Esophagus squamous epithelium (tissue), 5 donors: ENCODE measurements at places on chromosomes 4 and X. TPM values are rescaled to one million over a fixed set of nuclear protein-coding genes. Genes with fewer than 3 reads are reported as not detected.

GRCh38 chrX:41084893-41085511, at the start of gene USP9X:
TSS of gene USP9X (plus strand) at chrX:41085445. CDS start at chrX:41123629, 38,184 bp downstream.
- H3K4me1 ChIP-seq = peaks cover 5% of the 10 kb centered on the region
- DNase-seq = peak; percentile 51
- H3K4me3 ChIP-seq = peak within 1 kb of the TSS; percentile 94
- peak within 1 kb of the TSS; percentile 98 for H3K27ac ChIP-seq
- H3K36me3 ChIP-seq = no peaks in the 10 kb centered on the region

- peaks cover 17% of the 10 kb centered on the region for H3K4me1 ChIP-seq
- no peak for DNase-seq
- H3K27ac ChIP-seq = peak overlapping the region; percentile 26
- no peaks in the 10 kb centered on the region for H3K27me3 ChIP-seq
- H3K4me3 ChIP-seq = no peak overlapping the region
- H3K36me3 ChIP-seq = no peaks in the 10 kb centered on the region
These were observed 46.2 kb downstream of the FAM9B start for GRCh38 chrX:8987672-8988250.

DNA sequence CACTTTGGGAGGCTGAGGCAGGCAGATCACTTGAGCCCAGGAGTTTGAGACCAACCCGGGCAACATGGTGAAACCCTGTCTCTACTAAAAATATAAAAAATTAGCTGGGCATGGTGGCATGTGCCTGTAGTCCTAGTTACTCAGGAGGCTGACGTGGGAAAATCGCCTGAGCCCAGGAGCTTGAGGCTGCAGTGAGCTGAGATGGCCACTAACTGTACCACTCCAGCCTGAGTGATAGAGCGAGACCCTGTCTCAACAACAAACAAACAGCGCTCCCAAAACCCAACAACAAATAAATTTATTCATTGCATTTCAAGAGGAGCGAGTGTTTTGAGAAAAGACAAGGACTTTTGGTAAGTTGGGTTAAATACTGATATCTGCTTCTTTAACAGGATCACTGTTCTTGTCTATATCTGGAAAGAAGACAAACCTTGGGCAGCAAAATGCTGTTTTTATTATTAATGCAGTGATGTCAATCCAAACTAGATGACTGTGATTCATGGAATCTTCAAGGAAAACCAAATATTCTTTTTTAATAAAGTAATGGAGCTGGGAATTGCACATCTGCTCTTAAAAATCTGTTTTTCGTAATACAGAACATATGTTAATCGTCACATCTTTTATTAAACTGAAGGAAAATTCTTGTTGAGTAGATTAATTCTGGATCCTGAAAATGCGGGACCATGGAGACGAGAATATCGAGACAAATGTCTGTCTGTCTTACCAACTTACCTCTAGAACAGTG, 90.8 kb upstream of the LIMCH1 start:
- H3K4me3 ChIP-seq = no peak overlapping the region
- H3K36me3 ChIP-seq = no peaks in the 10 kb centered on the region
- no peak overlapping the region for H3K27ac ChIP-seq
- H3K27me3 ChIP-seq = no peaks in the 10 kb centered on the region
- no peak for DNase-seq
- no peaks in the 10 kb centered on the region for H3K4me1 ChIP-seq

Gene TGIF2LX
- total RNA-seq = not detected

DNA sequence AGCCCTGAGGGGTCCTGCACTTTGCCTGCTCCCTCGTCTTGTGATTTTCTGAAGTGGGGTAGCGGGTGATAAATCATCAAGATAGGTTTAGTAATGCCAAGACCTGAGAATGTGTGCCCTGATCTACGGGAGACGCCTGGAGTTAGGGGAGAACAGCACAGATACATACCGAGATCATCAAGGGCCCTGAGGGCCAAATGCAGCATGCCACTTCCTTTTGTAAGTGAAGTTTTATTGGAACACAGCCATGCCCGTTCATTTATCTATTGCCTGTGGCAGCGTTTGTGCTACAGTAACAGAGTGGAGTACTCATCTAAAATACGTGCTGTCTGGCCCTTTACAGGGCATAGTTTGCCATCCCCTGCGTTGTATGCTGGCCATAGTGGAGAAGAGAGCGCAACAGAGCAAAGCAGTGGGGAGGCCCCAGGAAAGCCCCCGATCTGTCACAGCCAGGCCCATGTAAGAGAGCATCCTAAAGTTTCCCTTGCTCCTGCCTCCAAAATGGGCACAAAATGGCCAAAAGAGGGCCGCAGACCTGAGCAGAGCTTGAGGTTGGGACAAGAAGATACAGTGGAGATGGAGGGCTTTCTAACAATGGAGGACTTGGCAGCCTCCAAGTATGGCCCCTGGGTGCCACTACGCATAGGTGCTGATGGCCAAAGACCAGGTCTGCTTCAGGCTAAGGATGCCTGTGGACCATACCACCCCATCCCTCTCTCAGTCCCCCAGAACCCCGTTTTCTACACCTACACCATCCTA, 167.0 kb downstream of the SMIM20 start:
- DNase-seq = no peak
- no peaks in the 10 kb centered on the region for H3K36me3 ChIP-seq
- H3K27me3 ChIP-seq = no peaks in the 10 kb centered on the region
- H3K4me1 ChIP-seq = peaks cover 31% of the 10 kb centered on the region
- H3K27ac ChIP-seq = no peak overlapping the region

DNA sequence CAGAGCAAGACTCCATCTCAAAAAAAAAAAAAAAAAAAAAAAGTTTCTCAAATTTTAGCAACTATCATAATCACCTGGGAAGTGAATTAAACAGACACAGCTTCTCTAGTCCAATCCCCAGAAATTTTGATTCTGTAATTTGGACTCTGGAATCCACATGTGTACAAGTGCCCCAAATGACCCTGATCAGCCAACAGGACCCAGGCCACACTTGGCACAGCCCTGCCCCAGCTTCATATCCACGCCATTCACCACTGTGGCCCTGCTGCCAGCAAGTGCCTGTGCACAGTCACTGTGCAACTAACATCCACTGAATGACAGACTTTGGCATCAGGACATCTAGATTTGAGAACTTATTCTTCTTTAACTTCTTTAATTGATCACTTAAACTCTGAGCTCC, 14.1 kb upstream of the CXCL13 start:
- DNase-seq = no peak
- H3K4me3 ChIP-seq = no peak overlapping the region
- H3K27ac ChIP-seq = no peak overlapping the region
- no peaks in the 10 kb centered on the region for H3K27me3 ChIP-seq

DNA sequence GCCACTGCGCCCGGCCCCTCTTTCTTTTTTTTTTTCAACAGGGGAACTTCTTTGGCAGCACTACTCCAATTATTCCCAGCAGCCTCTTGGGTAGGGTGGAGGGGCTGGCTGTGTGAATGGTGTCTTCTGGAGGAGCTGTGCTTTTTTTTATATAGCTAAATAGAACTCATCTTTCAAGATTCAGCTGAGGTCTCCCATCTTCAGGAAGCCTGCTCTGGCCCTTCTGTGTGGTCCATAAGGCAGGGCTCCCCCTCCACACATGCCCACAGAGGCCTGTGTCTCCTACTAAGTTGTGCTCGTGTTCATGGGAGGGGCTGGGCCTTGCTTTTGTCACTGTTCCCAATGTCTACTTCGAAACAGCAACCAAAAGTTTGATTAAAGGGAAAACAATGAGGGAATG, 116.8 kb downstream of the AFAP1 start:
- H3K4me1 ChIP-seq = peaks cover 56% of the 10 kb centered on the region
- no peak for DNase-seq
- no peaks in the 10 kb centered on the region for H3K27me3 ChIP-seq
- H3K4me3 ChIP-seq = no peak overlapping the region
- H3K27ac ChIP-seq = peak overlapping the region; percentile 84
- H3K36me3 ChIP-seq = no peaks in the 10 kb centered on the region

- peak overlapping the region; percentile 81 for H3K27ac ChIP-seq
- peaks cover 23% of the 10 kb centered on the region for H3K4me1 ChIP-seq
- H3K36me3 ChIP-seq = no peaks in the 10 kb centered on the region
These were observed 37.0 kb downstream of the DLG3 start for GRCh38 chrX:70481471-70482270.

Gene CITED1
- not detected for total RNA-seq

Gene ALB
- 0.62 TPM for total RNA-seq

Gene C1QTNF7
- total RNA-seq = 12.2 TPM

DNA sequence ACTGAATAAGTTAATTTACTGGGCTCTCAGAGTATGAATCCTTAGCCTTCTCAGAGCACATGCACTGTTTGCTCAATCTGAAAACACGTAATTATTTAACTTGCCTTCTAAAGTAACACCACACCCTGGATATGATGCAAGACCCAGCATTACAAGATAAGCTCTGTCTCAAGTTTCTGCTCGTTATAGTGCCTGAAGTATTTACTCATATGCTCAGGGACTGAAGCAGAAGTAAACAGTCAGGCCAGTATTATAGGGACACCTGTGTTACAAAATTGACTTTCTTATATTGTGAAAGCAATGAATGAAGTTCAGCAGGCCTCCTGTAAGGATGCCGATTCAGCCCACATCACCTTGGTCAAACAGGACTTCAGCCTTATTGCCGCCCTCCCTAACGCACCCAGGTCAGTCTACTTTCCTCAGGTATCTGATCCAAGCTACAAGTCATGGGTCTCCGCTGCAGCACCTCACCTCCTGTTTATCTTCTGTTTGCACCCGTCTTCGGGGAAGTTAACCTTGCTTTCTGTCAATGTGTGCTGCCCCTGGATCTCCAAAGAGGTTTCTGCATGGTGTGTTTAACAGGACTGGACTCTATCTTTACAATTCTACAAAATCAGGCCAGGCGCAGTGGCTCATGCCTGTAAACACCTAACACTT, 42.8 kb upstream of the KLF3 start:
- no peaks in the 10 kb centered on the region for H3K36me3 ChIP-seq
- peak overlapping the region; percentile 83 for H3K27ac ChIP-seq
- DNase-seq = no peak

- DNase-seq = no peak
- H3K4me1 ChIP-seq = peaks cover 6% of the 10 kb centered on the region
- no peaks in the 10 kb centered on the region for H3K27me3 ChIP-seq
These were observed 770 bp downstream of the SMAD1 start for GRCh38 chr4:145482209-145483037.

- no peak overlapping the region for H3K27ac ChIP-seq
- no peak overlapping the region for H3K4me3 ChIP-seq
- no peaks in the 10 kb centered on the region for H3K27me3 ChIP-seq
- DNase-seq = no peak
- no peaks in the 10 kb centered on the region for H3K4me1 ChIP-seq
- H3K36me3 ChIP-seq = no peaks in the 10 kb centered on the region
These were observed 37.2 kb downstream of the ATP2B3 start for GRCh38 chrX:153554519-153555167.

DNA sequence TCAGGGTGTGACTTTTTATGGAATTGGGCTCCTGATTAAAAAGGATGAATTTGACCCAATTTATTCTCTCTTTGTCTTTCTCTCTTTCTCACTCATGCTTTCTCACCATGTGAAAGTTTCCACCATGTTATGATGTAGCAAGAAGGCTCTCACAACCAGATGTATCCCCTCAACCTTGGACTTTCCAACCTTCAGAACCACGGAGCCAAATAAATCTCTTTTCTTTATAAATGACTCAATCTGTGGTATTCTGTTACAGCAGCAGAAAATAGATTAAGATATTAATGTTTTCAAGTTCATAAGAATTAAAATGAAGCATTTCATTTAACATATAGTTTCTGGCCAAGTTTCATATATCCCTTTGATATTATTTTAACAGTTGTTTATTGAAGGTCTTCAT, 698.5 kb downstream of the TRAM1L1 start:
- no peaks in the 10 kb centered on the region for H3K4me1 ChIP-seq
- no peaks in the 10 kb centered on the region for H3K27me3 ChIP-seq
- H3K4me3 ChIP-seq = no peak overlapping the region
- H3K36me3 ChIP-seq = no peaks in the 10 kb centered on the region
- no peak for DNase-seq

GRCh38 chr4:2714061-2714770, 41.9 kb downstream of the TNIP2 start:
- H3K36me3 ChIP-seq = no peaks in the 10 kb centered on the region
- DNase-seq = no peak
- peak overlapping the region; percentile 57 for H3K27ac ChIP-seq
- no peaks in the 10 kb centered on the region for H3K27me3 ChIP-seq
- H3K4me1 ChIP-seq = peaks cover 22% of the 10 kb centered on the region

Gene CFI
- 8.3 TPM for total RNA-seq

Gene SMIM14
- total RNA-seq = 47.2 TPM

Gene CPE
- 6.6 TPM for total RNA-seq

DNA sequence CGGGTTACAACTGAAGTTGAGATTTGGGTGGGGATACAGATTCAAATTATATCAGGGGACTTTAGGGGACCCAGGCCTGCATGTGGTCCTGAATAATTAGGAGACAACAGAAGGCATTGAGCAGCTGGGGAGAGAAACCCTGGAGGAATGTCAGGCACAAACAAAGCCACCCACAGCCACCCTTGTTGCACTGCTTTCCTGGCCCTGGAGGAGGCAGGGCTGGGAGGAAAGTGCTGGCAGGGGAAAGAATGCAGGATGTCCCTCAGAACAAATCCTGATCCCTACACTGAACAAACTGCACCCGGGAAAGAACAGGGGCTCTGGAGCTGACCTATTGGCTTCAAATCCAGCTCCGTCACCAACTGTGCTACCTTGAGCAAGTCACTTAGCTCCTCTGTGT, 214.1 kb upstream of the ATP6AP2 start:
- H3K27ac ChIP-seq = no peak overlapping the region
- H3K4me1 ChIP-seq = no peaks in the 10 kb centered on the region
- H3K4me3 ChIP-seq = no peak overlapping the region
- no peaks in the 10 kb centered on the region for H3K36me3 ChIP-seq
- H3K27me3 ChIP-seq = no peaks in the 10 kb centered on the region

Gene TLL1
- total RNA-seq = 0.83 TPM

Gene GABRG1
- total RNA-seq = not detected

DNA sequence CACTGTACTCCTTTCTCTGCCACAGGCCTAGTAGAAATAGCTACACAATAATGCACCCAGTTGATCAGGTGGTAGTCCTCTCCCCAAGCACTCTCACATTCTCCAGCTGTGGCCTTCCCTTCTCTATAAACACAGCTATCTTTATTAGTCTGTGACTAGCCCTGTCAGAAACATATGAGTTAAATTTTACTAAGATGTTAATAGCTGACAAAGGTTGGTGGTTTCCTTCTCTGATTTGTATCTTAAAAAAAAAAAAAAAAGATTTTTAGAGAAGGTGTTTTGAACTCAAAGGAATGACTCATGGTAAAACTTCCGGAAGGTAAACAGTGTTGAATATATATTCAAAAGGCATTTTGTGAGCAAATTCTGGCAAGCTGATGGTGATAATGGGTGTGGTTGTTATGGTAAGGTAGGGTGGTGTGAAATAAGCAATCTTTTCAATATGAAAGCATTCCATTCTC, 327.4 kb downstream of the PPP3CA start:
- H3K36me3 ChIP-seq = no peaks in the 10 kb centered on the region
- no peak overlapping the region for H3K4me3 ChIP-seq
- H3K4me1 ChIP-seq = peaks cover 15% of the 10 kb centered on the region
- H3K27ac ChIP-seq = peak overlapping the region; percentile 75
- no peak for DNase-seq

DNA sequence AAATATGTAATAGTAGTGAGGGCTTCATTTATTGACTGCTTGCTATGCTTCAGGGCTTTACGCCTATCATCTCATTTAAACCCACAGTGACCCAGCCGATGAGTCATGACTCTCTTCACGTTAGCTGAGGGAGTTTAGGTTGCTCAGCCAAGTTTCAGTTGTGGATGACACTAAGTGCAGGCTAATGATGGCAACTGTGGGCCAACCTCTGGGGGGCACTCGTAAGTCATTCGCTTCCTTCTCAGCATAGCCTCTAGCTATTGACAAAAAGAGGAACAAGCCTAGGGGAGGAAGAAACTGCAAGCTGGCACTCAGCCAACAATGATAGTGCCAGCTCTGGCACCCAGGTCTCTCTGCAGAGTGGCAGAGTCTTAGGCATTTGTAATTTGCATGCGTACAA, 325.0 kb downstream of the ARHGAP10 start:
- no peak overlapping the region for H3K4me3 ChIP-seq
- no peaks in the 10 kb centered on the region for H3K36me3 ChIP-seq
- H3K27ac ChIP-seq = no peak overlapping the region
- DNase-seq = no peak
- no peaks in the 10 kb centered on the region for H3K27me3 ChIP-seq
